CD4-positive, alpha-beta T cell treated with Interleukin-2 at 100 ng/mL for 4 hours (primary cell): ENCODE measurements at places on chromosomes 6 and 20.

GRCh38 chr6:144528743-144529425 lies 243.7 kb downstream of the UTRN start:
- DNase-seq = no peak

DNA sequence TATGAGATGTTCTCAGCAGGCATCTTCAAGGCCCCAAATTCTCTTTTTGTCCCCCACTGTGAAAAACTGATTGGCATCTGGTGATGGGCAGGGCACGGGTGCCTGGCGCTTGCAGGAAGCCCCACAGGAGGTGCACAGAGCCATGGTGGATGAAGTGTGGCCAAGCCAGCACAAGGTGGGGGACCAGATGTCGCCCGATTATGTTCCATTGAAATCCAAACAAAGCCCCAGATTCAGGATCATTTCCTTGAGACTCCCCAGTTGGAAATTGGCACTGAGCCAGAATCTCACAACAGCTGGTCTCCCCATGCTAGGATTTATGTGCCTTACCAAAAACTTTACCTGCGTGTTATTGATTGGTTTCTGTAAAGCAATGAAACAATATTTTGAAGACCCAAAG lies 186.1 kb downstream of the ADAT2 start:
- no peak for DNase-seq

DNA sequence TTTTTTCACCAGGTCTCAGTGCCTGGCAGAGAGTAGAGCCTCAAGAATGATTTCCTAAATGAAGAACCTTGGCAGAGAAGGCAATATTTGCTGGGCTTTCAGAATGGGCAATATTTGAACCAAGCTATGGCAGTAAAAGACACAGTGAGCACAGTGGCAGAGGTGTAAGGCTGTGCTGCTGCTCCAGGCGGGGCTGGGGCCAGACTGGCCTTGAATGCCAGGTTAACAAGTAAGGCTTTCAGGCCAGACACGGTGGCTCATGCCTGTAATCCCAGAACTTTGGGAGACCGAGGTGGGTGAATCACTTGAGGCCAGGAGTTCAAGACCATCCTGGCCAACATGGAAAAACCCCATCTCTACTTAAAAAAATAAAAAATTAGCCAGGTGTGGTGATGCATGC lies 8.5 kb upstream of the MYL9 start:
- DNase-seq = no peak

DNA sequence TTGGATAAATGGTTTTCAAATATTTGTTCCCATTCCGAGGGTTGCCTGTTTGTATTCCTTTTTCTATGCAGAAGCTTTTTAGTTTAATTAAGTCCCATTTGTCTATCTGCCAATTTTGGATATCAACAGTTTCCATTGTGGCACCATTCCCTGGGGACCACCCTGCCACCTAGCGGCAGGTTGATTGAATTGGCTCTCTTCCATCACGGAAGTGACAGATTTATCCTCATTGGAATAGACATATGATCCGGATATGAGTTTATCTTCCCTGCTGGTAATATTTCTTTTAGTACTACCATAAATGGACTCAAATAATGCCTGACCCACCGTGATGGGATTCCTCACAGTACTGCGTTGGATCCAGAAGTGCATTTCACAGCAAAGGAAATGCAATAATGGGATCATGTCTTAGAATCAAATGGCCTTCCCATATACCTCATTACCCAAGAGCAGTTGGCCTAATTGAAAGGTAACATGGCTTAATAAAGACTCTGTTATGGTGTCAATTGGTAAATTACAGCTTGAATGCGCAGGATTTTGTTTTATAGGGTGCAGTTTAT lies 327.0 kb downstream of the BMP2 start:
- no peak for DNase-seq

GRCh38 chr20:19497064-19497463 lies 261.0 kb upstream of the RIN2 start:
- no peak for DNase-seq
